Activated T-cell treated with anti-CD3 and anti-CD28 coated beads, Interleukin-2, amount 50 U/mL, for 1 hour (primary cell): ENCODE measurements at places on chromosomes 1 and 21.

- peak; percentile 29 for DNase-seq
Measured at GRCh38 chr1:193417403-193417802, 231.0 kb upstream of the B3GALT2 start.

- DNase-seq = no peak
Measured at GRCh38 chr1:60562740-60563139, 489.2 kb upstream of the C1orf87 start.

- DNase-seq = no peak
Measured at GRCh38 chr1:62247391-62248168, 52.9 kb downstream of the L1TD1 start.

DNA sequence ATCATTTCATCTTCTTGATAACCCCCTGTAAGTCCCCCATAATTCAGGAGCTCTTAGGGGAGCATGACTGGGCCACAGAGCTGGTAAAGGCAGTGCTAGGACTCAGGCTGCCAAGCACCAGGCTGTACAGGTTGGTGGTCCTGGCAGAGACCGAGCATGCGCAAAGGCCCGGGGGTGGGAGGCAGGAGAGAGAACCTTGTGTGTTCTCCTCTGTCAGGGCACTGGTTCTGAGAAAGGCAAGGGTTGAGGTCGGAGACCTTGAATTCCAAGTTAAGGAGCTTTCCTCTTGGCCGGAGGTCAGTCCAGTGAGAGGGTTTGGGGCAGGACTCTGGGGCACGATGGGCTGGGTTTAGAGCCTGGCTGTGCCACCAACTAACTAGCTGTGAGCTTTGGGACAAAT lies 23.2 kb downstream of the PADI3 start:
- no peak for DNase-seq

GRCh38 chr1:197124376-197124775 lies 22.1 kb downstream of the ASPM start:
- DNase-seq = no peak

GRCh38 chr1:54392401-54392800 lies 13.8 kb downstream of the SSBP3 start:
- no peak for DNase-seq

DNA sequence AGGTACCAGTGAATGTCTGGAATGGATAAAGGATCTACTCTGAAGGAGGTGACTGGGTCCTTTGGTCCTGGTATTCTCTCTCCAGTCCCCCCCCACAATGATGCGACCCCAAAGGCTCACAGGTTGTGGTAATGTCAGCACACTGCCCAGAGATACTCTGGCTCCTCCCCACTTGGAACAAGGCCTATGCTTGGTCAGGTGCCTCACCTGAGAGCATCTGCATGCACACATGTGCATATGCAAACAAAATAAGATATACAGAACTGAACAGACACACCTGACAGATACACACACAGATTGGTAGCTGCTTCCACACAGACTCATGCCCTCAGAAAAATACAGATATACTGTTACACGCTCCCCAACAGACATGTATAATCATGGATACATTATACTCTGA lies 33.5 kb downstream of the DMAP1 start:
- DNase-seq = no peak

- DNase-seq = no peak
Measured at GRCh38 chr1:1207571-1207892, 1.1 kb upstream of the TNFRSF18 start.

GRCh38 chr1:55128418-55128995 lies 86.7 kb downstream of the USP24 start:
- no peak for DNase-seq

GRCh38 chr1:203799157-203799556 lies 3.7 kb downstream of the ZBED6 start:
- DNase-seq = no peak

DNA sequence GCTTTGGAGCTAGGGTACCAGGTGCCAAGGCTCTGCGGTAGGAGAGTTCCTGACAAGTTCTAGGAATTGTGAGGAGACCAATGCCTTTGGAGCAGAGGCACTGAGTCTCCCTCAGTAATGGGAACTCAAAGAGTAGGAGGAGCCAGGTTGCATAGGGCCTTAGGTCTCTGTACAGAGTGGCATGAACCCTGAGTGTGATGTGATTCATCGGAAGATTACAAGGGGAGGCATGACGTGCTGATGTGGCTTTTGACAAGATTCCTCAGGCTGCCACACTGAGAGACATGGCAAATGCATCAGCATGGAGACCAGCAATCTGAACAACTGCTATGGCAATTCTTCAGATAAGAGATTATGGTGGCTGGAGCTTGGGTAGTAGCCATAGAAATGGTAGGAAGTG lies 94.6 kb upstream of the SLC44A3 start:
- DNase-seq = no peak

DNA sequence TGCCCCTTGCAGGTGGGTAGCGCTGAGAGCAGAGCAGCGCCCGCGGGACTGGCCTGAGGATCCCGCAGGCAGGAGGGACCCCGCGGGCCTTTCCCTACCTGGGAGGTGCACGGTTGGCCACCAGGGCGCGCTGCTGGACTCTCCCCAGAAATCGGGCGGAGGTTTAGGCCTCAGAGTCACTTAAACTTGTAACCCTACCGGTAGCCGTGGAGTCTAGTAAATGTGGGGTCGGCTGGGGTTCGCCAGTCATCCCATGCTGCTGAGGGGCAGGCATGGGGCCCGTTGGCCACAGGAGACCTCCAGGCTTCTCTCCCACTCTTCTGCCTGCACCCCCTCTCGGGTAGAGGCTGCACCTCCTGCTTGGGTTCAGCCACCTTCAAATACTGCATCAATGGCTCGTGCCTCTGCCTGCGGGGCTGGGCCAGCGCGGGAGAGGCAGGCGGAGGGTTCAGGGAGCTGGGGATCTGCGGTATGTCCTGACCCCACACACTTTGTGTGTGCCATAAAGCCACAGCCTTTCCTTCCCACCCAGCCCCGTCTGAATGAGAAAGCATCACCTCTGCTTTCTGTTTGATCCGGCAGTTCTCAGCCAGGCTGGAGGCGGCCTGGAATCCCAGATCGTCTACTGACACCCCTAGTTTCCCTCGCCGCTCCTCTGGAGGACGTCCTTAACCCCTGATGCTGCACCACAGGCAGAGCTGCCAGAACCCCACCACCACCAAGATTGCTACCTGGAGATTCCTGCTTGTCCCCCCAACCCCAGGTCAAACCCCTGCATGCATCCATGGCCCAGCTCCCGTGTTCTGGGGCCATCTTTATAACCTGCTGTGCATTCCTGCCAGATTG lies 12.3 kb upstream of the GSTM4 start:
- DNase-seq = peak; percentile 89

GRCh38 chr1:42680055-42680454 lies 2.2 kb upstream of the YBX1 start:
- no peak for DNase-seq

DNA sequence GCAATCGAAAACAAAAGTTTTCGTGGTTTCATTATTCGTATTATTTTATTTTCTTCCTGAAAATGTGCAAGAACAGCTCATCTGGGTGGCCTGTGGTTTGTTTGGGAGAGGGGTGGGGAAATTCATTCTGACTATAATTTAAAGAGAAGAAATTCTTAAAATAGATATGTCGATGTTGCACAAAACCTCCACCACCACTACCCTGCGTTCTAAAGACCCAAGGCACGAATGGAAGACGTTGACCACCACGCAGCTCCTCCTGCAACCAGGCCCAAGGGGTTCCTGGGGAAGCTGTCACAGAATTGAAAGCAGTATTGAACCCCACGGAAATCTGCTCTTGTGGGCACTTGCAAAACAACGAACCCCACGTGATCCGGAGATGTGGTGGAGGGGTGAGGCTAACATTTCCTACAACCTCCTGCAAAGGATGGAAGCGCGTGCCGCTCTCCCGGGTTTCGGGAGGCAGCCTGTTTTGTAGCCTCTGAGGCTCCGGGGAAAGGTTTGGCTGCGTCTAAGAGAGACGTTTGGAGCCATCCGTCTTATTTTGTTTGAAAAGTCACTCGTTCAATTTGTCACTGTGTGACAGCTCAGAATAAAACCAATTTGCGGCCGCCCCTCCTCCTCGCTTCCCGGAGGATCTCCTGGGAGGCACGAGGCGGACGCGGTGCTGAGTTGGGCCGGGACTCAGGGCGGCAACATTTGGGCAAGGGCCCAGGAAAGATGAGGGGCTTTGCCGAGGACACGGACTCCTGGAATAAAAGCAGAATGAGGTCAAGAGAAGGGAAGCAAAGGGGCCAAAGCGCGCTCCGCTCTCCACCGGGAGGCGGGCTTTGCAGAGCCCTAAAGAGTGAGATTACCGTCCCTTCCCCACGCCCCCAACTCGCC lies 810 bp upstream of the HLX start:
- no peak for DNase-seq

- DNase-seq = no peak
Measured at GRCh38 chr1:155888481-155888880, 22.7 kb downstream of the RIT1 start.
